ENCODE measurements at places on chromosomes 16 and 17. TPM values are rescaled to one million over a fixed set of nuclear protein-coding genes. Genes with fewer than 3 reads are reported as not detected.

- DNase-seq = no peak
These were observed 105.8 kb downstream of the TANC2 start for GRCh38 chr17:63071797-63072196.

GRCh38 chr16:68360956-68361355 lies 50.1 kb downstream of the PRMT7 start:
- no peak for DNase-seq

DNA sequence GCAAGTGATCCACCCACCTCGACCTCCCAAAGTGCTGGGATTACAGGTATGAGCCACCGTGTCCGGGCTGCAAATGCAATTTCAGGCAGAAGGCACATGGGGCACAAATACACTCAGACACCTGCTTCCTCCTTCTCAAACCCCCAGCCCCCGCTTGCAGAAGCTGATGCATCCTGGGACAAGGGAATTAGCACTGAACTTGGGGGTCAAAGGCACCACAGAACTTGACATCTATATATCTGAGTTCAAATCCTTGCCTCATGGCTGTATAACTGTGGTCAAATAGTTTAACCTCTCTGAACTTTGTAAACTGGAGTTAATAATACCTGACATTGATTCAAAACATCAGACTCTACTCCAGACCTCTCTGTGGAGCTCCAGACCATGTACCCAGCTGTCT lies 4.1 kb upstream of the ARL5C start:
- no peak for DNase-seq

DNA sequence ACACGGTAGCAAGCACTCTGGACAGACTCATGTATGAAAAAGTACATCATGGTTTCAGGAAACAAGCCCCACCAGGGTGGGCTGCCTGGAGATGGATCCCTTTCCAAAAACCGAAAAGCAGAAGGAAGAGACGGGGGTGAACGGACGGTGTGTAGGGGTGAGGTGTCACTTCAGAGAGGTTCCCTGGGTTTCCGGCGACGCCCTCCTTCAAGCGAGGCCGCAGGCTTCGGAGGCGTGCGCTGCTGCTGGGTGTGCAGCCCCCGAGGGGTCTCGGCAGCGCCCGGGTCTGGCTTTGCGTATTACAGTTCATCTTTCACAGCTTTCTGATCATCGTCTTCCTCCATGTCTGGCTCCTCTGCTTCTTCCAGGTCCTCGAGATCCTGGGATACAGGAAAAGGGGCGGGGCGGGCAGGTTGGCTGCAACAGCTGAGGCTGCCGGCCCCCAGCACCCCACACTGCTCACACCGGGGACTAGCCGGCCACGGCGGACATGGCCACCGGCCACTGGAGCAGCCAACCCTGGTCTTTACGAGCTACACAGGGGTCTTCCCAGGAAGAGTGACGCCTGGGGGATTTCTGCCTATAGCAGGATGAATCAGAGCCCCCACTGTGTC lies 9.0 kb upstream of the PPP1R27 start:
- DNase-seq = no peak

- DNase-seq = no peak
These were observed 68.9 kb upstream of the HNF1B start for GRCh38 chr17:37813751-37814150.

- DNase-seq = peak; percentile 53
These were observed 1.2 kb upstream of the PFN1 start for GRCh38 chr17:4949321-4950074.

DNA sequence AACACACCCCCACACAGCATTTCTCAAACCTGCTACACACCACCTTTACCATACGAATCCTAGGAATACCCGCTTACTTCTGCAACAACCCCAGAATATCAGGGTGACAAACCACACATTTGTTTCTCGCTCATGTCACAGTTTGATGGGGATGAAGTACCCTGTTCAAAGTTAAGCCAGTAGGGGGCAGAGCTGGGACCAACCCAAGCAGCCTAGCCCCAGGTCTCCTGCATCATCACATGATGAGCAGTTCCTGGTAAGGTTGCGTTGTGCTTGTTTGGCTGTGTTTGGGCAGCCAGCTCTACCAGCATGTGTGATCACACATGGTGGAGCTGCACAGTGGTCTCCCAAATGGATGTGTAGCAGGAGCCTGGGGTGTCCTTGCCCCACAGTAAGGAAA lies 103.6 kb upstream of the C16orf82 start:
- no peak for DNase-seq

GRCh38 chr17:80633207-80633606 lies 88.6 kb downstream of the RPTOR start:
- DNase-seq = no peak

DNA sequence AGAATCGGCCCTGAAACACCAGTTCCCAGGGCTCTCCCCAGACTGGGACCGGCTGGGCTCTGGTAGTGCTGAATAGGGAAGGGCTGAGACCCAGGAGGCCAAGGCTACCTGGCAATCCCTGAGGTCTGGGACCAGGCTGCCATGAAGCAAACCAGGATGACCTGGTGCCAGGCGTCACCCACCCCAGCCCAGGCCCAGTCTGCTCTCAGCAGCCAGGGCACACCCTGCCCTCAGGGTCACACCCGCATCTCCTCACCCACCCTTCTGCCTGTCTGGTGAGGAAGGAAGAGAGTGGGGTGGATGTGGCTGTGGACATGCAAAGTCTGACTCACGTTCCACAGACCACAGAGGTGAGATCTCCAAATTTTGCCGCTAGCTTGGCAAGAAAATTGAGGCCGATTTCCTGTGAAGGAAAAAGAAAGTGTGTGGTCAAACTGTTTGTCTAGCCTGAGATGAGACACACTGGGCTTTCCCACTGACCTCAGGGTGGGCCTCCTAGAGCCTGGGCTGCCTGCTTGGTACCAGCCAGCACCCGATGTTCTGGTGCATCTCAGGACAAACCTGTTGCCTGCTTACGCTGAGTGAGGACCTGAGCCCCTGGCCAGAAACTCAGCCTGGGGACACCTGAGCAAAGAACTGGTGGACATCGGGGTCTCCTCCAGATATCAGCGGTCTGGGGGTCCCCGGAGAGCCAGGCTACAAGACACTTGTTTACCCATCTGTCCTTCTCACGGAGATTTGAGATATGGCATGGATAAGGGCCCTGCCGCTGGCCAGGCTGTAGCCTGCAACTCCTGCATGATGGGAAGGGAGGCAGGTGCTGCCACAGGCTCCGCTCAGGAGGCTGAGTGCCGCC lies 6.3 kb upstream of the RAB37 start:
- DNase-seq = no peak

Gene YWHAE
- total RNA-seq = 384 TPM

Gene DPEP1
- 2.5 TPM for total RNA-seq

Gene SLC13A5
- total RNA-seq = 0.52 TPM
